Activated CD4-positive, CD25-positive, alpha-beta regulatory T cell treated with anti-CD3 and anti-CD28 coated beads, Interleukin-2, amount 50 U/mL, for 24 hours (primary cell): ENCODE measurements at places on chromosomes 6 and 20.

GRCh38 chr6:24953726-24954125, 18.0 kb upstream of the RIPOR2 start:
- no peak for ATAC-seq

GRCh38 chr6:45697605-45698004, 318.1 kb downstream of the CLIC5 start:
- ATAC-seq: peak; percentile 30

DNA sequence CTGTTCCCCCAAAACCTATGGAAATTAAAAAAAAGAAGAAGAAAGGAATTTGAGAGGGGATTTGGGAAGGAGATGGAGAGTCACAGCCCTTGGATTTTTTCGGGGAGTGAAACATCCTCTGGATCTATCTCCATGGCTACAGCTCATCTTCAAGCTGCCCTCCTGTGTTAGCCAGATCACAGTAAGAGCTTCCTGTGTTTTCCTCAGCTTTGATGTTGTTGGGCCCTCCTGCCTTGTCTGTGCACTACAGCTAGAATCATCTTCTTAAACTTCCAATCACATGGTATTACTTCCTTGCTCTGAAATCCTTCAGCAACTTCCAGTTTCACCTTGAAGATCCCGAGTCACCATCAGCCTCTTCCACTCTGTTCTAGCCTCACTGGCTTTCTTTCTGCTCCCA, 207.8 kb upstream of the ZFP64 start:
- no peak for ATAC-seq

- no peak for ATAC-seq
These were observed 167.9 kb upstream of the MCHR2 start for GRCh38 chr6:100161782-100162365.
